ENCODE measurements at places on chromosomes 3 and 15.

DNA sequence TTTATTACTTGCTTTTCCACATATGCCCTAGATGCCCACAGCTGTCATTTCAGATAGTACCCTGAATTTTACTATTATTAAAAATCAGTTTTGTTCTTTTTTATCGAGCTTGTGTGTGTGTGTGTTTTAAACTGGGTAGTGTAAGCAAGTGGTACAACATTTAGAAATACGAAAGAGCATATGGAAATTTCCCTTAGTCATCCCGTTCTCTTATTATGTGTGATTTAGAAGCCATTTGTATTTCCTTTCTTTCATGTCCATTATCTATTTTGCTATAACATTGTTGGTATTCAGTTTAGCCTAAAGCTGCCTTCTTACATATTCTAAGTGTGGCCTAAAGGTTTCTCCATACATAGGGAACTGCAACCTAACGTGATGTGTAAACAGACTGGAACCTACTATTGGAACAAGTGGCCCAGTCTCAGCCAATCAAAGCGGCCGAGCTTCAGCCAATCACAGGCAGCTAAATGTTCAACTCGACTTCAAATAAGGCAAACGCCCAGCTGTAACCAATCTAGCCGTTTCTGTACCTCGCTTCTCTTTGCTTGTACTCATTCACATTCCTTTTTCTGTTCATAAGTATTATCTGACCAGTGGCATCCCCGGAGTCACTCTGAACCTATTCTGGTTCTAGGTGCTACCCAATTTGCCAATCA, 14.7 kb upstream of the SYN2 start:
- DNase-seq: no peak

DNA sequence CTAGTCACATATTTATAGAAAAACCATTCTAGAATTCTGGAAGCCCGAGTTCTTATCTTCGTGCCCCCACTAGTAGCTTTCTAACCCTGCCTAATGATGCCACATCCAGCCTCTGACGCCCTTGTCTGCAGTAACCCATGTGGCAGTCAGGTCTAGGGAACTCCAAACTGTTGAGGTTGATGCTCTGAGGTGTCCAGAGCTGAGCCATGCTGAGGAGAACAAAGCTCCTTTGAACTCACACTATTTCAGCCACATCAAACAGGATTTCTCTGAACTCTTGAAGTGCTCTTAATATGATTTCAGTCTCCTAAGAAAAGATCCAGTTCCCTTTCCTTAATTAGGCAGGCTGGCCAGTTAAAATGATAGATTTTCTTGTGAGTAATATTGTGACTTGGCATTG, 150.5 kb upstream of the ST8SIA2 start:
- no peak for DNase-seq

DNA sequence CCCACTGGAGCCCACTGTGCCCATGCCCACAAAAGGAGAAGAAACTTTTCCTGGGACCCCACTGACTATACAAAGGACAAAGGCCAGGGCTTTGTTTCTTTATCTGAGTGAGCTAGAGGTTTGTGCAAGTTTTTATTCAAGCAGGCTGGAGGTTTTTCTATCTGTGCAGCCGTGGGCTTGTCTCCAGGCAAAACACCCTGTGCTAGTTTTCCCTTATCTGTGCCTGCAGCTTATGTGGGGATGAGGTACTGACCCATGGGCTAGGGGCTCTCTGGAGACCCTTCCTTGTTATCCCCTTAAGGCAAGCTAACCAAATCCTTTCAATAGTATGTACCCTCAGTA, 545.5 kb downstream of the ZPLD1 start:
- no peak for DNase-seq

- DNase-seq: no peak
Measured at GRCh38 chr15:92958105-92958504, 58.0 kb downstream of the CHD2 start.

- no peak for DNase-seq
Measured at GRCh38 chr3:38163841-38164642, 1.3 kb upstream of the OXSR1 start.

- DNase-seq: no peak
Measured at GRCh38 chr3:122365073-122365472, 18.0 kb downstream of the MIX23 start.

DNA sequence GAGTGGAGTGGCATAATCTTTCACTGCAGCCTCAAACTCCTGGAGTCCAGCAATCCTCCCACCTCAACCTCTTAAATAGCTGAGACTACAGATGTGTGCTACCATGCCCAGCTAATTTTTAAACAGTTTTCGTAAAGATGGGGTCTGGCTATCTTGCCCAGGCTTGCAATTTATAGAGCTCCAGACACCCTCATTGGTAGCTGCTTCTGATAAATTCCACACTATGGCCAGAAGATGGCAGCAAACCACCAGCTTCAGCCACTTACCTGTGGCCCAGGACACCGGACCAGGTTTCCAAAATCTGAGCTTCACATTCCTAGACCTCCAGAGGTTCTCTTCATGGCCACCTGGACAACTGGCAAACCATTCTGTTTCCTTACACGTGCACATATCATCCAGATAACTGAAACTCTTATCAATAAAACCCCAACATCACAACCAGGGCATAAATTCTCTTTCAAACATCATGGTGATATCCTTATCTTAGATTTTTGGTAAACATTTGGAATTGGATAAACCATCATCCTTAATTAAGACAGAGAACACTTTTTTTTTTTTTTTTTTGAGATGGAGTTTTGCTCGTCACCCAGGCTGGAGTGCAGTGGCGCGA, 28.9 kb downstream of the FBXW12 start:
- DNase-seq: peak; percentile 43

DNA sequence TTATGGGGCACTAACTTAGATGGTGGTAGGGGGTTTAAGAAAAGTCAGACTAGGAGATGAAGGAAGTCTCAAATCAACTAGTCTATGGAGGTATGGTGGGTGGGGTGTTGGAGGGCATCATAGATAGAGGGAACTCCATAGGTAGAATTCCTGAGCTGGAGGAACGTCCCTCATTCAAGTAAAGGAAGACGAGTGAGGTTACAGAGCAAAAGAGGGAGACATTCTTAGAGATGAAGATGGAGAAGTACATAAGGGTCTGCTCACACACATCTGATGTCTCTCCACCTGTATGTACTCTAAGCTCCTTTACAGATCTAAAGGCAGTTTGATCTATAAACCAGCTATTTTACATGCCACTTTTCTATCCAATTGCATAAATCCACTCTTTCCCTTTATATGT, 1.4 kb downstream of the PLSCR1 start:
- DNase-seq: no peak

GRCh38 chr15:99506399-99506798, 59.4 kb upstream of the MEF2A start:
- no peak for DNase-seq

- no peak for DNase-seq
Measured at GRCh38 chr3:30156586-30157498, 449.6 kb upstream of the TGFBR2 start.

DNA sequence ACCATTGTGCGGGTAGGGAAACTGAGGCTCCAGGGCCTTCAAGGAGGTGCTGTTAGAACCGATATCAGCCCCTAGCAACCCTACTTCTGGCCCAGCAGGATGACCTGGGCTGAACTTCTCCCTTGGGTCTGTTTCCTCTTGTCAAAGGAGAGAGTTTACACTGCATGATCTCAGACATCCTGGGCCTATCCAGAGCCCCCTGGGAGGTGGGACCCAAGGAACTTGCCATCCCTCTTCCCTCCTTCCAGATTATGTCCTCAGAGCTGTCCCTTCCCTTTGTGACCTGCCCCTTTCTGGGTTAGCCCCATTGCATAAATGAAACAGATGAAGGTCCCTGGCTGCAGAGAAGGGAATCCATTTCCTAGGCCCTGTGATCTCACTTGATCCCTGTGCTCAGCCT, 12.3 kb upstream of the DNAH1 start:
- no peak for DNase-seq

DNA sequence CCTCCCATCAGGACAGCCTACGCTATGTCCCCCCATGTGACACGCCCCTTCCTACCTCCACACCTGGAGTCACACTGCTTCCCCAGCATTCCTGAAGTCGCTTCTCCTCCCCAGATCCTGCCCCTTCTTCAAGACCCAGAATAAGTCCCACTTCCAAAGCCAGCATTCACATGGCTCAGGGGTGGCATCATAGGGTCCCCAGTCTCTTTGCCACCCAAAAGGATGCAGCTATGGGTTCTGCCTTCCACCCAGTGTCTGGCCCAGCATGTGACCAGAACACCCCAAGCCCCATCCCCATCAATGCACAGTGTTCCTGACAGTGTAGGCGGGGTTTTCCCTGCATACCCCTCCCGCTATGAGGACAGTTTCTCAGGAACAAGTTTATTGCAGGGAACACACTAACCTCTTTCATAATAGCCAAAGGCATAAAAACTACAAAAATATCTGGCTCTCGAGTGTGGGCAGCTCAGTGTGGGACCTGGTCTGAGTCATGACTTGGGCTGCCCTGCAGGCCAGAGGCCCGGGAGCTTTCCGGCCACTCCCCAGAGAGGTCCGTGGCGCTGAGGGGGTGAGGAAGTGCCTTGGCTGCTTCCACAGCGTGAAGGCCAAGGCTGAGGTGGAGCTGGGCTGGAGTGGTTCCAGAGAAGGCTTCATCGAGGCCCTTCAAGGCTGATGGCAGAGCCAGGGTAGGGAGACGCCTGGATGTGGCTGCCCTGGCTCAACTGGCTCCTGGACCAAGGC, 5.8 kb downstream of the ISLR start:
- DNase-seq: no peak

GRCh38 chr15:65183865-65184159, 1.3 kb downstream of the CLPX start:
- DNase-seq: no peak

DNA sequence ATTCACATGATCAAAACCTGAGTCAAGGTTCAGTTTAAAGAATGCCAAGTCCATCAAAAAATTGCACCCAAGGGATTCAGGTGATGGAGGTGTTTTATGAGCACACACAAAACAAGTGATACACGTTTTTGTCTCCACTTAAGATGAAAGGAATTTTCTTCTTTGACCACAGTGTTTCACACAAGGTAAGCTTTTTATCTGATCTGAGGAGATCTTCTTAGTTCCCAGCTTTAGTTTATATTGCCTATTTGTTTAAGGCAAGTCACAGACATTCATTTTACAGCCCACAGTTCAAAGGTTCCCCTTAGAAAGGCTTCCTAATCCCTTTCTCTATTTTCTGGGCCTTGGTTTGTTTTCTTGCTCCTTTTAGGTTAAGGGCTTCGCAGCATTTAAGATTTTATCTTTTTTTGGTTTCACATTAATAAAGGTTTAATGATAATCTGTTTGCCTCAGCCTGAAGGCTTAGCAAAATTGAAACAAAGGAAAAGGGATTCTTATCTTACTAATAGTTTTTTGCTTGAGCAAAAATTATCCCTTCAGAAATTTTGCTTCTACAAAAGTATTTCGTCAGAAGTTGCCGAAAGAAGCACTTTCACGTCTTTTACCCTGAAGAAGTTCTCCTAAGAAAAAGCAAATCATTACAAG, 420.5 kb upstream of the NAALADL2 start:
- DNase-seq: peak; percentile 10

DNA sequence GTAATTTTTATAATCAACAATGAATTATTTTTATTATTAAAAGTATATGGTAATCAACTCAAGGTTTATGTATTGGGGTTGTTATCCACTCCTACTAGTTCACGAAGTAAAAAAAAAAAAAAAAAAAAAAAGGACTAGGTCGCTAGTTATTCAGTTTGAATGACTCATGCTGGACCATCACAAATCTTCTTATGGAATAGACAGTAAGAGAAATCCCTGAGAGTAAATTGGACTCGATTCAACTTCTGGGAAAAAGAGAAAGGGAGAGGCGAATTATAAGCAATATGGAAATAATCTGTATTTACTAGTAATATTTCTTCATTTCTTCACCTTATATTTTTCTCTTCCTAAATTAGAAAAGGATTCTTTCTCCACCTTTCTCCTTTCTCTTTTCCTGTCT, 2.0 kb downstream of the MYEF2 start:
- DNase-seq: no peak

DNA sequence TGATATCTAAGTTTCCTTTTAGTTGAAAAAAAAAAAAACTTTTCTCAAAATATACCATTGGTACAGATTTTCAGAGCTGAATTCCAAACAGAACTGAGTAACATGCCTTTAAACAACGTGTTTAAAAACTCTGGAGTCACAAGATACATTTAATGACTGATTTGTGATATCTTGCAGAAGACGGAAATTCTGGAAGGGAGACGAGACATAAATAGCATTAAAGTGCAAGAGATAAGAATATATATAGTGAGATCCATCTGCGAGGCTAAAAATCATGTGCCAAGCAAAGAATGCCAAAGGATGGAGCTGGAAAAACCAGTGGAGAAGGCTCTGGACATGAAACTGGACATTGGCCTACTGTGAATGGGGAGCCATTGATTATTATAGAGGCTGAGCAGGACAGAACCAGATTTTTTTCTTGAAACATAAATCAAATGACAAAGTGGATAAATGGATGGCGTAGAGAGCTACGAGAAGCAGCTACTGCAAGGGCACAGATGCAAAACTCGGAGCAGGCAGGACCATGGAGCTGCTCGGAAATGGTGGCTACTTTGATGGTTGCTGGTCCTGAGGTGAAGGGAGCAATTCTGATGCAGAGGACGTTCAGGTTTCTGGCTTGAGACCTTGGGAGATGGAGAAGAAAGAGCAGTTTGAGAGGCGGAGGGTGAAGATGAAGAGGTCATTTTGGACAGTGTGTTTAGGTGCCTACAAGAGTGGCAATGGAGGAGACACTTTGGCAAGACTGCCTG, 88.8 kb downstream of the CPN2 start:
- DNase-seq: no peak

- peak; percentile 90 for DNase-seq
Measured at GRCh38 chr15:59290295-59291212, 82.1 kb downstream of the MYO1E start.

Measured in NCI-H526 (cell line).